ENCODE measurements at places on chromosomes 16 and 17. TPM values are rescaled to one million over a fixed set of nuclear protein-coding genes. Genes with fewer than 3 reads are reported as not detected.

Gene TAF15
- total RNA-seq = 65.7 TPM

Gene TBC1D3C
- not detected for total RNA-seq

DNA sequence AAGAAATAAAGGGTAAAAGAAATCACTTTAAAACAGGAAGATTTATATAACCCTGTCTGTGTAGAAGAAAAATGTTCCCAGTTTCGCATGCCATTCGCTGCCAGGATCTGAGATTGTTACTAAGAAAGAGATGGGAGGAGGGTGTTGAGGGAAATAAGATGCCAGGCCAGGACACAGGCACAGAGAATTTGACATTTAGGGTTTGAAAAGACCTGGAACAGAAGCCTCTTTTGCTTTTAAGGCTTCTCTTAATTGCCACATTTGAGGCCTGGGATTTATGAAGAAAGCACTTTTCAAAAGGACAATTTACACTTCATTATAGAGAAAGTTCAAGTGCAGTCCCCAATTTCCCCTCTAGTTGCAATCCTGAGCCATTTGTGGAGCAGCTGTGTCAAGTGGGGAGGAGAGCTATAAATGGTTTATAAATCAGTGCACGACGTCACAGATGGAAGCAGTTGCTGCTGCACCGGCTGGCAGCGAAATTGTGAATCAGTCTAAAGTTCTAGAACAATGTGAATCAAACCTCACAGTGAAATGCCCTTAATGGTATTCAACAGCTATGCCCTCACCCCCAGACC lies 26.5 kb upstream of the C16orf87 start:
- DNase-seq = peak; percentile 41

DNA sequence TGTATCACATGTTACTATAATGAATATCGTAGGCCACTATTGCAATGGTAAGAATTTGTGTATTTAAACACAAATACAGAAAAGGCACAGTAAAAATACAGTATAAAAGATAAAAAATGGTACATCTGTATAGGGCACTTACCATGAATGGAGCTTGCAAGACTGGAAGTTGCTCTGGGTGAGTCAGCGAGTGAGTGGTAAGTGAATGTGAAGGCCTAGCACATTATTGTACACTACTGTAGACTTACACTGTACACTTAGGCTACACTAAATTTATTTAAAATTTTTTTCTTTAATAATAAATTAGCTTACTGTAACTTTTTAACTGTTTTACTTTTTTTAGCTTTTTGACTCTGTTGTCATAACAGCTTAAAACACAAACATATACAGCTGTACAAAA lies 42.5 kb downstream of the AKAP10 start:
- DNase-seq = no peak

- peak; percentile 0 for DNase-seq
Observed at GRCh38 chr17:17343896-17344506, 40.8 kb downstream of the NT5M start.
